GM03348 (cell line): ENCODE measurements at places on chromosomes 6 and 20.

- DNase-seq, result peak; percentile 75
Observed at GRCh38 chr20:23156170-23156841, 70.2 kb upstream of the CD93 start.

GRCh38 chr6:6925391-6926164 is 182.2 kb upstream of the RREB1 start:
- peak; percentile 33 for DNase-seq

DNA sequence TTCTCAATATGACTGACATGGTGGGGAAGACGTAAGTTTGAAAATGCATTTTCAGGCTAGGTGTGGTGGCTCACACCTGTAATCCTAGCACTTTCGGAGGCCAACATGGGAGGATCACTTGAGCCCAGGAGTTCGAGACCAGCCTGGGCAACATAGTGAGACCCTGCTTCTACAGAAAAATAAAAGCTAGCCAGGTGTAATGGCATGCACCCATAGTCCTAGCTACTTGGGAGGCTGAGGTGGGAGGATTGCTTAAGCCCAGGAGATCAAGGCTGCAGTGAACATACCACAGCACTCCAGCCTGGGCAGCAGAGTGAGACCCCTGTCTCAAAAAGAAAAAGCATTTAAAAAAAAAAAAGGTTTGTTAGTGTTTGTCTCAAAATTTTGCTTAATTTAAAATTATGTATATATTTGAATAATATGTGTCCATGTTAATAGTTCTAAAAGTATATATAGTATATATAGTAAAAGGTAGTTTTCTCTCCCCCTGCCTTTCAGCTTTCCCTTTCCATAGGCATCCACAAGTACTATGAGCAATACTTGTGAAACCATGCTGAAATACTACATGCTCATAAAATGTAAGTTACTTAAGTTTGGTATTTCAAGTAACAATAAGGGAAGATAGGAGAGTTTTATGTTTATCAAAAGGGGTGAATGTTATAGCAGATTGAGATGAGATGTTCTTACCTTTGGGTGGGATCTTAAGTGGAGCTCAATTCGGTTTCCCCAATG is 15.1 kb downstream of the PTPRA start:
- DNase-seq, result no peak

DNA sequence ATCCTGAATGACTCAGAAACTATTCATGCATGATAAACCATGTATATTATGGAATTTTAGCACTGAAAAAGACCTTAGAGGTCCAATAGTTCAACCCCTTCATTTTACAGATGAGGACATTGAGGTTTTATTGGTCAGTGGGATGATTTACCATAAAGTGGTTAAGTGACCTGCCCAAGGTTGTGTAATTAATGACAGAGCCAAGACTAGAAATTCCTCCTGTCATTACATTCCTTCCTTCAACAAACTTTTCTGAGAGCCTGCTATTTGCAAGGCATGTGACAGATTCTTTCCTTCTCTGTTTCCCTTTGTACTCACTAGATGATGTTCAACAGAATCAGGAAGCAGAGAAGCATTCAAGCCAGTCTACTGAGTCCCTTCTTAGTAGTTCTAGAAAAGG is 170.7 kb upstream of the KCNK16 start:
- DNase-seq, result peak; percentile 15

- no peak for DNase-seq
Observed at GRCh38 chr6:30857549-30857948, 26.8 kb upstream of the DDR1 start.

DNA sequence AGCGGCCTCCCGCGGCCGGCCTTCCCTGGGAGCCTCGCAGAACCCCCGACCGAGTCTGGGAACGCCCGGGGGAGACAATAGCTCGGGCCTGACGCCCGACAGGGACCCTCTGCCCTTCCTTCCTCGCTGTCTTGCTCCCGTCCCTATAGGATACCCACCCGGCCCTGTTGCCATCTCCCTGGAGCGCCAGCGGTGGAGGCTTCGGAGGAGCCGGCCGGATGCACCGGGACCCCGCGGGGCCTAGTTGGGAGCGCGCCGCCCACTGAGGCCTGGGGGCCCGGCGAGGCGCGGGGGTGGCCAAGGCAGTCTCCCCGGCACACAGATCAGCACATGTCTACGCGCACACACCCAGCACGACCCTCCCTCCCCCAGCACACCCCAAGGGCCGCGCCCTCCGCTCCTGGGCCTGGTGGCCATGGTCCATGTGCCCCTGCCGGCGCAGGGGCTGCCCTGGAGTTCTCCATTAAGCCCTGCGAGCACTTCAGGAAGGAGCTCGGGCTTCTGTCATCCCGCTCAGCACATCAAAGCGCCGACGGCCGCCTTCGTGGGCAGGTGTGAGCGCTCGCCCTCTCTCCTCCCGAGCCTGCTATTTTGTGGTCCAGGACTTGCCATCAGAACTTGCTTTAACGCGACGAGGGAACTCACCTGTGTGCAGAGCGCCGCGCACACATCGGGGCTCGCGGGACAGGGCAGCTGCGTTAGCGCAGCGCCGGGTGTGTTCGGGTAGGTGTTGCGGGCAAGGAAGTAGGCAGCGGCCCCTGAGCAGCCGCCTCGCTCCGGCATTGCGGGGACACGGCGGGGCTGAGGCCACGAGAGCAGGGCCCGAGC is 3.7 kb downstream of the FOXF2 start:
- no peak for DNase-seq

GRCh38 chr6:105389543-105389942 is 13.3 kb downstream of the PREP start:
- DNase-seq, result peak; percentile 25

GRCh38 chr6:56096946-56097621 is 150.3 kb downstream of the COL21A1 start:
- no peak for DNase-seq

DNA sequence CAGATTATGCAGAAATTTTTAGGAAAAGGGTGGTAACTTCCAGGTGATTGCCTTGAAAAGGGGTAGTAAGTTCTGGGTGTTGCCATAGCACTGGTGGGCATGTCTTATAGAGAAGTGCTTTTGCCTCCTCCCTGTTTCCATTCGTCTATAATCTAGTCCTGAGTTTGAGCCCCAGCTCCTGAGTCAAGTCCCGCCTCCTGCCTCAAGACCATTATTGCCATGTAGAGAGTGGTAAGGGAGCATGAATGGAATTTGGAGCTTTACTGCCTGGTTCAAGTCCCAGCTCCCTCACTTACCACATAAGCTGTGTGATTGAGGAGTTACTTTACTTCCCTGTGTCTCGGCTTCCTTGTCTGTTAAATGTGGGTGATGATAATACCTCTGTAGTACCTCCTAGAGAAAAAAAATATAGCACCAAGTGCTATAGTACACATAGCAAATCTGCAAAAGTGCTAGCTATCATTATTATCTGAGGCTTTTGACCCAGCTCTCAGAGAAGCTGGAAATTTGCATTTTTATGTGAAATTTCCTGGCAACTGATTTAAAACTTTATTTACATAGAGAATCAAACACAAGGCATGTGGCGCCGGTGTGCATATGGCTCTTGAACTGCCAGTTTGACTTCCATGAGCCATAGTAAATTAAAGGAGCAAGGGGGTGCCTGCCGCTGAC is 36.0 kb downstream of the TGM6 start:
- no peak for DNase-seq

- no peak for DNase-seq
Observed at GRCh38 chr6:34295721-34296120, 46.9 kb upstream of the SMIM29 start.

DNA sequence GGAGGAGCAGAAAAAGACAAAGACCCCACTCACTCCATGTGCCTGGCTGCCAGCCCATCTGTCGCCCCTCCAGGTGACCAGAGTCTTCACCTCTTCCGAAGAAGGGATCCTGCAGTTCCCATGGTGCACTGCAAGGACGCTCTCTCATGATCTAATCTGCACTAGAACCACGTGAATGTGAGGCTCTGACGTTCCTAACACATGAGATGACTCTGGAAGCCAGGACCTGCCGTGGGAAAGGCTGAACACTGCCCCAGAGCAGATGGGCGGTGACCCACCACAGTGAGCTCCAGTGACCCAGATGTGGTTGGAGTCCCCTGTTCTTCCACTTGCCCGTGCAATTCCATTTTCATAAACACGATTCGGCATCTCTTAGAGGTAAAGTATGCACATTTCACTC is 39.6 kb upstream of the PDE10A start:
- no peak for DNase-seq

- peak; percentile 5 for DNase-seq
Observed at GRCh38 chr20:58719971-58720371, 27.4 kb downstream of the NPEPL1 start.

DNA sequence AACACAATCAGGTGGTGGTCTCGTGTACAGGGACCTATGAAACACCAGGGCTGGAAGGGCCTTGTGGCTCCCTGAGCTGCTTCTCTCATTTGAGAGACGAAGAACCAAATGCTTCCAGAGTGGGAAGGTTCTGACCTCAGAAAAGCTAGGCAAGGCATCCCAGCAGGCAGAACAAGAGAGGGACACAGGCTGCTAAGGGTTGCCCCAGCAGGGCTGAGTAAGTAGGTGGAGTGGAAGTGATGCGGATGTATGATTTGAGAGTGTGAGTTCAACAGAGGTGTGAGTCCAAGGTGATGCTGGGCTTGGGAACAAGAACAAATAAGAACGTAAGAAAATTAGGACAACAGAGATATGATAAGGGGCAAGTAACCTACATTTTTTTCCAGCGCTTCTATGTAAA is 147.8 kb downstream of the BACH2 start:
- DNase-seq, result no peak

GRCh38 chr6:137272403-137272802 is 53.2 kb upstream of the IFNGR1 start:
- DNase-seq, result no peak
